Activated naive CD4-positive, alpha-beta T cell treated with anti-CD3 and anti-CD28 coated beads, Interleukin-2, amount 50 U/mL, for 72 hours (primary cell): ENCODE measurements at places on chromosomes 2 and 18. TPM values are rescaled to one million over a fixed set of nuclear protein-coding genes. Genes with fewer than 3 reads are reported as not detected.
A peak's percentile ranks its signal among the peaks of the same experiment; 100 is the strongest.

- DNase-seq, result no peak
These were observed 348.8 kb downstream of the METTL4 start for GRCh38 chr18:2222270-2223185.

DNA sequence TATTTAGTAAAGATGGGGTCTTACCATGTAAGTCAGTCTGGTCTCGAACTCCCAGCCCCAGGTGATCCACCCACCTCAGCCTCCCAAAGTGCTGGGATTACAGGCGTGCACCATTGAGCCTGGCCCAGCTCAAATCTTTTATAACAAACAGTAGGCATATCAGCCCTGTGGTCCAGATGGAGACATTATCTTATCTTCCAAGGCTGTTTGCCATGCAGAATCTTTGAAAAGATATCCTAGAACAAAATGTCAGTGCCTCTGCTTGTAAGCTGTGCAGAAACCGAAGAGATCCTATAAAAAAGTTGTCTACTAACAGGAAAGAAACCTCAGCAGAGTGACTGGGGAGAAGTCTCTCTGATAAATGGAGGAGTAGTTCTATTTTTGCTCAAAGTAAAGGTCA, 142.1 kb downstream of the PTH2R start:
- no peak for DNase-seq

GRCh38 chr2:55269645-55269990, 587 bp upstream of the MTIF2 start:
- no peak for DNase-seq

DNA sequence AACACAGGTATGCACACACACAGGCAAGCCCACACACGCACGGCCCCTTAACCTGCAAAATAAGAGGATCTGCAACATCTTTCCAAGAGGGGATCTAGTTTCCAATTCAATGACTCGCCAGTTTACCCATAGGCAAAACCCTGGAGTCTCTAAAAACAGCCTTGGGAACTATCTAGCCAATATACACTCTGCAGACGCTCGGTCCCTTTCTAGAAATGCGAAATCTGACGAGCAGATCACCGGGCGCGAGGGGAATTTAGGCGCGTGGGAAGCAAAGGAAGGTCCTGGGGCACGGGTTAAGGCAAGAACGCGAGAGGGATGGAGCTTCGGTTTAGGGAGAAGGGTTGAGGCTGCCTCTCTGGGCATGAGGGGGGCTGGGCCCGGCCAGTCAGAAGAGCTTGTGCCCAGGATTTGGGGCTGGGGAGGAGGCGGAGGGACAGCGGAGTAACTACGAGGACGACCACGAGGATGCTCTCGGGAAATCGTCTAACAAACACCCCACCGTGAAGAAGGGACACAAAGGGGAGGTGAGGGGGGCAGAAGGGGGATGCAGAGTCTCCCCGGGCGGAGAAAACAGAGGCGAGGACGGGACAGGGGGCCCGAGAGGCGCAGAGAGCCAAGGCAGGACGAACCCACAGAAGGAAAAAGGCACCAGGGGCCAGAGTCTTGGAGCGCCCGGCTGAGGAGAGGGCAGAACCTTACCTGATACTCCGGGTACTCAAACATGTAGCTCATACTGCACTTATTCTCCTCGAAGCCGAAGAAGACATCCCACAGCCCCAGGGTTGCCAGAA, 542 bp downstream of the PGAP1 start:
- DNase-seq, result peak; percentile 38

- no peak for DNase-seq
These were observed 15.1 kb upstream of the LDAH start for GRCh38 chr2:20838016-20838415.

DNA sequence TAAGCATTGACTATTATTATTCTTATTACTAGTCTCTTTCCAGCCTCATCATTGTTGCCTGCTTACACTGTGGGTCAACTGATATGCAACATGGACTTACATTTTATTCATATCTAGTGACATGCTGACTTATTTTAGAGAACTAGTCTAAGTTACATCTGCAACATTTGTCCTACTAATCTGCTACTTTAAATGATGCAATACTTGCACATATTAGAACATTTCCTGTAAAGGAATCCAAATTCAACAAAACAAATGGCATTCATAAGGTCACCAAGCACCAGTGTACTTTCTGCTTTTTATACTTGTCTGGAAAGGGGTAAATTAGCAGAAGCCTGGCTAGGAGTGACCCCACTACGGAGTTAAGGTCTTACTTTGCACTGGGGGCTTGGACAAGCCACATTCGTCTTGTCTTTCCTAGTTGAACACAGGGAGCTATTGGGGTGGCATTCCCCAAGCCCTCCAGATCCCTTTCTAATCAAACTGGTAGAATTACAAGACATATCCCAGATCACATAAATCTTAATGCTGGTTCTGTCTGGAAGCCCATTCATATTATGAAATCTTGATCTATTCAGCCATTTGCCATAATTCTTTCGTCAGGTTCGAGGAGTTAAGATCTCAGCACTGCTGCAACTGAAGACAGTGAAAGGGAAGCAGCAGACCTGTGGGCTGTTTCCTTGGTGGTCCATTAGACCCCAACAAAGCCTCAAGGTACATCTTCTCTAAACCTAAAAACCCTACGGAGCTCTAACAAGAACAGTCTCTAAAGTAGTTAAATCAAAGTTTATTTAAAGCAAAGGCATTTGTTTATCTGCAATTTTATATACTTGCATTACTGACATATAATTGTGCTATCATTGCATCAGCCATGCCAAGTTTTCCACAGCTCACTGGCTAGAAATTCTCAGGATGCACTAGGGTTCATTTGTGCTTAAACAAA, 49.9 kb upstream of the RTN4 start:
- DNase-seq, result no peak

- DNase-seq, result no peak
These were observed 117.3 kb downstream of the TTC27 start for GRCh38 chr2:32745191-32745590.

DNA sequence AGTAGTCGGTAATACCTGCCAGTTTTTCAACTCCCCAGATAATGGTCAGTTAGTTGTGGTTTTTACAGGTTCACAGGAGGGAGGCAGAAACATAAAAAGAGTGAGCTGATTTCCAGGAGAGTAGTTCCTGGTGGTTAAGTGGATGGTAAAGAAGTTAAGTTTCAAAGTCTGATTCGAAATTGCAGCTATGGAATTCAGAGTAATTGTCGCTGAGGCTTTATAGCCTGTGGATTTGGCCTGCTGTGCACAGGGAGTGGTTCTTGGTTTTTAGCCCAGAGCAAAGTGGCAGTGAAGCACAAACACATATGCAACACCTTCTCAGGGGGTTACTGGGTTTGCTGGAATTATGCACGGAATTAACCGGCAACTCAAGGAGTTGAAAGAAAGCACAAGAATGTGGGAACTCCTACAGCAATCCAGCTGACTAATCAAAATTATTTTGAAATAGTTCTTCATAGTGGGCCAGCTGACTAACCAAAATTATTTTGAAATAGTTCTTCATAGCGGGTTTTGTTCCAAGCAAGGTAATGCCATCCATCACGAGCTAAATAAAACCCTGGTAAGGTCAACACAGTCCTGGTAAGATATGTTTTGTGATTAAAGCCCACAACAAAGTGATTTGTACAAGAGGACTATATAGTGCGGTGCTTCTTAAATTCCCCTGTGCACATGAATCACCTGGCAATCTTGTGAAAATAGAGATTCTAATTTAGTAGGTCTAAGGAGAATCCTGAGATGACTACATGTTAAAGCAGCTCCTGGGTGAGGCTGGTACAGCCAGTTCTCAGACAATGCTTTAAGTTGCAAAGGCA, 94.4 kb downstream of the SGPP2 start:
- DNase-seq, result no peak

GRCh38 chr18:63407734-63408133, 14.5 kb downstream of the VPS4B start:
- DNase-seq, result no peak

The SLC4A5 gene
- 0.89 TPM for total RNA-seq

The CNDP1 gene
- 0.32 TPM for total RNA-seq

The QPCT gene
- total RNA-seq, result 1.5 TPM

The DNAH6 gene
- 2.6 TPM for total RNA-seq
